CD4-positive, alpha-beta T cell (primary cell): ENCODE measurements at places on chromosomes 2 and 18.

DNA sequence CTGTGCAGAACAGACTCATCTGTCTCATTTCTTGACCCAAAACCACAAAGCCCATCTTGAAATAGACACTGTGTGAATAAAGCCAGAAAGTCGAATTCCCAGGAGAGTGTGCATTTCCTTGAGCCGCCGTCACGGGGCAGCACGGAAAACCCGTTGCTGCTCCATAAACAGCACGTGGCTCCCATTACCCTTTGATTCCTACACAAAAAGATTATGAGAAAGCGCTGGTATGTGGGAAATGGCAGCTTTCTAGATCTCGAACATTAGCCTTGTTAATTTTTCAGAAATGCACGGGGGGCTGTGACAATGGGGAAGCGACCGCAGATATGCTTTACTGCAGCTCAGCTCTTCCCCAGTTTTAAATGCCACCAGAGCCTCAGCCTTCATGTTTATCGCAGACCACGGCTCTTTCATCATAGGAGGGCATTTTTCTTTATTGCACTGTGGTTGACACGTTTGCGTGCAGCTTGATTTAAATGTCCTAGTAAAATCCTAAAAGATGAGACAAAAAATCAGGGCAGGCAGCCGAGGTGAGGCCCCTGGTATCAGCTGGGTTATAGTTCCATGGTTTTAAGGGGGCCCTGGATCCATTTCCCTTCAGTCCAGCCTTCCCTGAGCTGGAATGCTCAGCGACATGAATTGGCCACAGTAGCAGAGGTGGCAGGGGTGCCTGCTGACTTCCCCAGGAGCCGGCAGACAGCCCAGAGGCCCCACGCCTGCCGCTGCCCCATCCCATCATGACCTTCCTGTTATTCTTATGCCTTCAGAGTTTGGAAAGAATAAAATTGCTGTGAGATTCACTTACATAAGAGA is 249.3 kb downstream of the NDUFA10 start:
- no peak overlapping the region for H3K4me3 ChIP-seq
- no peaks in the 10 kb centered on the region for H3K27me3 ChIP-seq
- no peaks in the 10 kb centered on the region for H3K36me3 ChIP-seq
- DNase-seq: no peak
- no peaks in the 10 kb centered on the region for H3K4me1 ChIP-seq
- no peak overlapping the region for H3K27ac ChIP-seq

DNA sequence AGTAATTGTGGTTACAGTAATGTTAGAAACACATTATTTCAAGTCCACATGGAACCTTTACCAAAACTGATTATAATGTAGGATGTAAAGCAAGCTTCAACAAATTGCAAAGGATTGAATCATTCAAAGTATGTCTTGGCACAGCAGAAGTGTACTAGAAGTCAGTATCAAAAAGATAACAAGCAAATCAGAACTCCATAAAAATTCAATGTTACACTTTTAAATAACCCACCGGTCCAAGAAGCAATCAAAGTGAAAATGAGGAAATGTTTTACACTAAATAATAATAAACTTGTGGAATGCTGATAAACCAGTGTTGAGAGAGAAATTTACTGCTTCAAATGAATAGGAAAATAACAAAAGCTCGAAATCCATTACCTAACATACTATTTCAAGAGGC is 47.7 kb downstream of the TTC21B start:
- no peaks in the 10 kb centered on the region for H3K27me3 ChIP-seq
- H3K36me3 ChIP-seq: peaks cover 23% of the 10 kb centered on the region
- DNase-seq: no peak
- H3K27ac ChIP-seq: no peak overlapping the region

DNA sequence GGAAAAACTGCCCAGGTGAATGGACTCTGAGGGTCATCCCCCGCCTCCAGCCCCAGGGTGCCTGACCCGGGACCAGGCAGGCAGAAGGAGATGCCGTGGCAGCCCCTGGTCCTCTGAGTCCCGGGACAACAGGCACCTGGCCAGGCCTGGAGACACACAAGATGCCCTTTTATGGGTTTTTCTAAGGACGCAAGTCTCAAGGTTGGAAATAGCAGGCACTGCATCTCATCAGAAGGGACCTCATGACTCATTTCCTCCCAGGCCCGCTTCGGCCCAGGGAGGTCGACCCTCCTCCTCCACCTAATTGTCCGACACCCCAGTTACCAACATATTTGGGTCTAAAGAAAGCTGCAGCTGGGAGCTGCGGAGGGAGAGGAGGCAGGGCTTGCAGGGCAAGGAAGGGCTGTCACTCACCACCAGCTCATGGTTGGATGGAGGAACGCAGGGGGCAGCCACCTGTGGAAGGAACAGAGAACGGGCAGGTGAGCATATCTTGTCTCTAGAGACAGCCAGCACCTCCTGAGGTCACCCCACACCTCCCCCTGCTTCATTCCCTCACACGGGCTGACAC is 82.9 kb downstream of the TNS1 start:
- no peaks in the 10 kb centered on the region for H3K36me3 ChIP-seq
- H3K4me3 ChIP-seq: no peak overlapping the region
- H3K4me1 ChIP-seq: no peaks in the 10 kb centered on the region
- DNase-seq: no peak
- no peaks in the 10 kb centered on the region for H3K27me3 ChIP-seq

GRCh38 chr2:62460175-62460574 is 45.8 kb downstream of the TMEM17 start:
- peaks cover 8% of the 10 kb centered on the region for H3K27me3 ChIP-seq
- H3K4me1 ChIP-seq: peaks cover 10% of the 10 kb centered on the region
- H3K27ac ChIP-seq: no peak overlapping the region
- DNase-seq: no peak
- H3K36me3 ChIP-seq: no peaks in the 10 kb centered on the region
- no peak overlapping the region for H3K4me3 ChIP-seq

DNA sequence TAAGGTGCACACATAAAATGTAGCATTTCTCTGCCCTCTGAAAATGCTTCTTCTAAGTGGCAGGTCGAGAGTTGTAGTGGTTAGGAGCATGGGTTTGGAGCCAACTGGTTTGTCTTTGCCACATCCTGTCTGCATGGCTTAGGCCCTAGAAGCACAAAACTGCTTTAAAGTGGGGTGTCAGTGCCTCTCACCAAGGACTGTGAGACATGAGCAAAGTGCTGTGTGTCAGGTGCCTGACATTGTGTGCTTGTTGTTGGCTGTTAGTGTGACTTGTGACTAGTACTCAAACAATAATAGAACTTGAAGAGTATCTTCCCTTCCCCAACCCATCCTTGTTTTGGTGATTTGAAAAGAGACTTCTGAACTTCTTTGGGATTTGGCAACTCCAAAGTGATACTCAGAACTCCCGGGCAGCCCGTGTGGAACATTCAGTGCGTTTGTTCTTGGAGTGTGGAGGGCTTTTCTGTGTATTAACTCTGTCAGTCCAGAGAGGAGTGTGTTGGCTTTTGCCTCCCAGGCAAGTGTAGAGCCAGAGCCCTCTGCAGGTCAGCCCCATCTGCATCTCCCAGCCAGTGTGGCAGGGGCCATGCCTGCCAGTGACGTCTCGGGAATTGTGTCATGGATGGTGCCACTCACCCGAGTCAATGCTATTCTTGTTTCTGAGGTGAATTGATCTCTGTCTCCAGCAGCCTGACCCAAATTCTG is 5.0 kb downstream of the MGAT5 start:
- no peak overlapping the region for H3K4me3 ChIP-seq
- H3K27ac ChIP-seq: peak overlapping the region; percentile 44
- H3K36me3 ChIP-seq: peaks cover 9% of the 10 kb centered on the region

GRCh38 chr2:55620123-55620779 is 2.8 kb upstream of the PPP4R3B start:
- H3K27me3 ChIP-seq: no peaks in the 10 kb centered on the region
- peak overlapping the region; percentile 4 for H3K4me3 ChIP-seq
- peaks cover 45% of the 10 kb centered on the region for H3K4me1 ChIP-seq
- DNase-seq: peak; percentile 13

DNA sequence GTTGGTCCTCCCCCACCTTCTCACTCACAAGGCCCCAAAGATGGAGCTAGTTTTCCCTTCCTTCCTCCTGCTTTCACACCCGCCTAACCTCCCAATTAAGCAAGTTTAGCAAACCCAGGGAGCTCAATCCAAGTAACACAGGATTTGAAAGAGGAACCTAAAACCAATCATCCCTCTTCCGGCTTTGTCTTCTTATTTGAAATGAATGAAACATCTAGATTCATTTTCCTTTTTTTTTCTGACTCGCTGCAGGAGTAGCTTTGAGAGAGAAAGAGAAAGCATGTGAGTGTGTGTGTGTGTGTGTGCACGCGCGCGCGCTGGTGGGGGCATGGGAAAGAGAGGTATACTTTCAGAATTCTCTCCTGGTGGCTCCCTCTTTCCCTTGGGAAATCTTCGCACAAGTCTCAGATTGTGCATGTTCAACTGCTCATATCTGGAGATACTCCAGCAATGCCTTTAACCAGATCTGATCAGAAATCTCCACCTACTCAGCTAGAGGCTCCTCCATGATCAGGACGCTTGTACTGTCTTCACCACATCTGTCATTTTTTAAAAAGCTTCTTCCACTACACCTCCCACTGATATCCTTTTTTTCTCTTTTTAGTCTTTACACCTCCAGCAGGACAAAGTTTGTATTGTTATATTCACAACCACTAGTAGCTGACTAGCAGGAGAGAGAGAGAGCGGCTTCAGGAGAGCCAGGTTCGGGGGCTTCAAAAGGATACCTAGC is 1.7 kb downstream of the SLC8A1 start:
- no peaks in the 10 kb centered on the region for H3K4me1 ChIP-seq
- DNase-seq: no peak
- H3K36me3 ChIP-seq: no peaks in the 10 kb centered on the region

DNA sequence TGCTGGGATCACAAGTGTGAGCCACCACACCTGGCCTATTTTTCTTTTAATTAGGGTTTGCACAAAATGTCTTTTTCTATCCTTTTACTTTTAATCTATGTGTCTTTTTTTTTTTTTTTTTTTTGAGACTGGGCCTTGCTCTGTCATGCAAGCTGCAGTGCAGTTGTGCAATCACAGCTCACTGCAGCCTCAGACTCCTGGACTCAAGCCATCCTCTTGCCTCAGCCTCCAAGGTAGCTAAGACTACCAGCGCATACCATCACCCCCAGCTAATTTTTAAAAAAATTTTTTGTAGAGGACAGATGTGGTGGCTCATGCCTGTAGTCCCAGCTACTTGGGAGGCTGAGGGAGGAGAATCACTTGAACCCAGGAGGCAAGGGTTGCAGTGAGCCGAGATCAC is 27.1 kb downstream of the ADCY3 start:
- no peaks in the 10 kb centered on the region for H3K27me3 ChIP-seq
- H3K4me1 ChIP-seq: no peaks in the 10 kb centered on the region
- no peak for DNase-seq
- H3K36me3 ChIP-seq: peaks cover 7% of the 10 kb centered on the region
- no peak overlapping the region for H3K27ac ChIP-seq

DNA sequence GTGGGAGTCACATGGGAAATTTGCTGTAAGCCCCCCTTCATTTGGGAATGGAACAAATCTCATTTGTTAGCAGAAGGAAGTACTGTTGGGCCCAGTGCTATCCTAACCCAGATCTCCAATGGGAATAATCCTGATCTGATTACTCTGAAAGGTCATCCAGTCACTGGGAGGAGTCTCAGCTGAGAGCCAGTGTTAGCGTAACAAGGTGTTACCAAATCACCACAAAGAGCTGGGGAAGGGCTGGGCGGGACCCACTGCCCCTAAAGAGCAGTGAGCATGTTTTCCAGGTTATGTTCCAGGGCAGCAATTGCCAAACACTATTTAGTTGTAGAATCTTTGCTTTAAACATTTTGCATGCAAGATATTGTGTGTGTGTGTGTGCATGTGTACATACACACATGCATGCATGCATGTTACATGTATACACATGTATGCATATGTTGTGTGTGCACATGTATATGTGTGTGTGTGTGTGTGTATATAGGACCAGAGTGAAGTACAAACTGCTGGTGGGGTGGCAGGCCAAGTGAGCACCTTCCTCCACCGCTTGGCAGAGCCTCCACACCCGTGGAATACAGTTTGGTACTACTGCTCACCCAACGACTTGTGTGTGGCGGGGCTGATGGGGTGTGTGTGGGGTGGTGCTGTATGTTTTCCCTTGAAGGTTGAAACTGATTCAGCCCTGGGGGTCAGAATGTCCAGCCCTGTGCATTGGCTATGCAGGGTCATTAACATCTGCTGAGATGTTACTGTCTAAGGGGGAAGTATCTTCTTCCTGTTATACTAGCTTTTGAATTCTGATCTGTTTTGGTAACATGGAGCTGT is 15.2 kb downstream of the INPP5D start:
- peaks cover 38% of the 10 kb centered on the region for H3K36me3 ChIP-seq
- no peaks in the 10 kb centered on the region for H3K27me3 ChIP-seq
- no peak for DNase-seq
- H3K27ac ChIP-seq: peak overlapping the region; percentile 57
- H3K4me1 ChIP-seq: peaks cover 78% of the 10 kb centered on the region

- H3K4me3 ChIP-seq: no peak within 1 kb of the TSS
- no peak within 1 kb of the TSS for H3K27ac ChIP-seq
- peaks cover 15% of the 10 kb centered on the region for H3K27me3 ChIP-seq
- no peaks in the 10 kb centered on the region for H3K4me1 ChIP-seq
- DNase-seq: no peak
These were observed at the start of gene LRP1B for GRCh38 chr2:142131010-142131669. TSS of gene LRP1B (minus strand) at chr2:142131016. CDS start at chr2:142130729, 287 bp downstream.

- no peaks in the 10 kb centered on the region for H3K27me3 ChIP-seq
- H3K36me3 ChIP-seq: no peaks in the 10 kb centered on the region
- no peak for DNase-seq
- H3K27ac ChIP-seq: no peak overlapping the region
- no peaks in the 10 kb centered on the region for H3K4me1 ChIP-seq
These were observed 95.2 kb upstream of the FBXO11 start for GRCh38 chr2:48001498-48001897.

DNA sequence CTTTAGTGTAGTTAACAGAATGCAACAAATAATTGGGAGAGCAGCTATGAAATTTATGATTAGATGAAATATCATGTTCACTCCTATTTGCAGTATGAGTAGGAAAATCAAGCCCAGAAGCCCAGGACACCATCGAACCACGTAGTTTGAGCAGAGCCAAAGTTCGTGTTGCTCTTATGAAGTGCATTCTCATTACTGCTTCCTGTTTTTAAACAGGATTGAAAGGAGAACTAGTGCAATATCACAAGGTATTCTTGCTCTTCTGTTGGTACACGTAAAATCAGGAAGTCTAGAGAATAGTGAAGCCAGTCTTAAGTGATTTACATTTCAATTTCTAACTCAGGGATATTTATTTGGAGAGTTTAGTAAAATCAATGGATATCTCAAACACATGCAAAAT is 21.1 kb downstream of the ARHGAP15 start:
- peak overlapping the region; percentile 13 for H3K27ac ChIP-seq
- no peak for DNase-seq
- H3K4me3 ChIP-seq: peak overlapping the region; percentile 3

DNA sequence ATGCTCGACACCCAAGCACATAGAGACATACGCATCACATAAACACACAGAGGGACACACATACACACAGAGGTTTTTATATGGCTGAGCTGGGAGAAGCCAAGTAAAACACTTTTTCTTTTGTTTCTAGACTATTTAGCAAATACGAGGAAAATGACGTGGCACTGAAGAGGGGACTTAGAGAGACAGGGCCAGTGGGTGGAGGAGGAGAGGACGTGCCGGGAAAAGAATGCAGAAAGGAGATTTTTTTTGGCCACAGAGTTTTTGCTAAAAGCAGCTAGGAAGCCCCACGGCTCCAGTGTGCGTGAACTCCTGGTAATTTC is 168.5 kb upstream of the KLF7 start:
- peaks cover 12% of the 10 kb centered on the region for H3K4me1 ChIP-seq
- H3K36me3 ChIP-seq: no peaks in the 10 kb centered on the region
- H3K4me3 ChIP-seq: no peak overlapping the region
- no peak for DNase-seq
- H3K27ac ChIP-seq: no peak overlapping the region

GRCh38 chr2:85890522-85891176 is 1.9 kb upstream of the ST3GAL5 start:
- no peak for DNase-seq
- H3K27me3 ChIP-seq: no peaks in the 10 kb centered on the region
- no peak overlapping the region for H3K4me3 ChIP-seq
- H3K36me3 ChIP-seq: no peaks in the 10 kb centered on the region
- no peak overlapping the region for H3K27ac ChIP-seq
- H3K4me1 ChIP-seq: peaks cover 40% of the 10 kb centered on the region
